HT1080 (cell line): ENCODE measurements at places on chromosomes 12 and 14.

- DNase-seq = no peak
Observed at GRCh38 chr12:128644664-128645296, 179.0 kb downstream of the SLC15A4 start.

DNA sequence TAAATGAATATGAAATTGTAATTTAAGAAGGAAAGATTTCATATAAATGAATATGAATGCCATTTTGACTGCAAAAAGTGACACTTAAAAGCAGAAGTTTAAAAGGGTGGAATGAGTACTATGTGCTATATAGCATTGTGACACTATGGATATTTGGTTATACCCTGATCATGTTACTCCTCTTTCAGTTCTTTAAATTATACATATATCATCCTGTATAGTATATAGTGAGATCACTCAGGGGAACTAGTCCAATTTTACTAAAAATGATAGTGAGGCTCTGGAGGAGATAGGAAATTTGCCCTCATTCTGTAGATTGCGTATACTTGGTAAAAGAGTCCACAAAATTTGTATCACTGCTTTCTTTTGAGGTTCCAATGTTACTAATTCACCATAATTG, 155.7 kb upstream of the BTG1 start:
- no peak for DNase-seq

GRCh38 chr12:63037746-63038712, 103.1 kb upstream of the PPM1H start:
- DNase-seq = no peak

- no peak for DNase-seq
Observed at GRCh38 chr14:89308232-89308959, 108.6 kb downstream of the FOXN3 start.

DNA sequence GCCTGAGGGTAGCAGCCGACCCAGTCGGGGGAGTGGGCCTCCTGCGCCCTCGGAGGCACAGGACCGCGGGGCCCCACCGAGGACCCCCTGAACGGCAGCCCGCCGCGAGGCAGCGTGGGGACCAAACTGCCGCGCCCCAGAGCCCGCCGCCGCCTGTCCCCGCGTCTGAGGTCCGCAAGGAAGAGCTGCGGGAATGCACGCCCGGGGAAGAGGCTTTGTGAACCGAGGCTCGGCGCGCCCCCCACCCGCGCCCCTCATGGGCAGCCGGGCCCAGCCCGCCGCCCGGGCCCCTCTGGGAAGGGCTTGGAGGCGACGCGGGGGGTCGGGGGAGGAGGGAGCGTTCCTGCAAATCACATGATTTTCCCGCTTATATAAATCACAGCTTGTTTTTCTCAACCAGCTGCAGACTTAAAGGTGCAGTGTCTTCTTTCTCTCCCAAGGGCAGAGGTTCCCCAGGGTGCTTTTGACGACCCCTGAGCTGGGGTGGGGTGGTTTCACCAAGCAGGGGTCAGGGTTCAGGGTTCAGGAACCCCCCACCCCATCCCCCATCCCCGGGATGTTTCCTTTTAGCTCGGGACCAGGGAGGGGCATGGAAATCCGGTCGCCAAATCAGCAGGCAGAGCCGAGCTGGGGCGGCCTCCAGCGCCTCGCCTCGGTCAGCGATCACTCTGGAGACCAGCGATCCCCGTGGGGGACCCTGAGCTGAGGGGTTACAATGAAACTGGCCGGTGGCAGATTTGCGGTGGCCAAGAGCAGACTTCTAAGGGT, 44.7 kb upstream of the ATP23 start:
- peak; percentile 38 for DNase-seq

DNA sequence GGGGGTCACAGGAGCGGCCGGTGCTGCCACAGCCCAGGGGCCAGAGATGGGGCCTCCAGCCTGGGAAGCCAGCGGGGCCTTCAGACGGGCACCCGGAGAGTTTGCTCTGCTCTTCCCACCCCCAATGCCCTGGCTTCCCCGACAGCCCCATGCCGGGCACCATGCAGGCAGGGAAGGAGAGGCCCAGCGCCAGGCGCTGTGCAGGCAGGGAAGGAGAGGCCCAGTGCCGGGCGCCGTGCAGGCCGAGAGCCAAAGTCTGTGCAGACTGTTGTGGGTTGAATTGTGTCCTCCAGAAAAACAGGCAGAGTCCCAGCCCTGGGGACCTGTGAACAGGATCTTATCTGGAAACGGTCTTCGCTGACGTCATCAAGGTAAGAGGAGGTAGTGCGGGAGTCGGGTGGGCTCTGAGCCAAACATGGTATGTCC, 34.3 kb downstream of the GALNT9 start:
- DNase-seq = no peak

DNA sequence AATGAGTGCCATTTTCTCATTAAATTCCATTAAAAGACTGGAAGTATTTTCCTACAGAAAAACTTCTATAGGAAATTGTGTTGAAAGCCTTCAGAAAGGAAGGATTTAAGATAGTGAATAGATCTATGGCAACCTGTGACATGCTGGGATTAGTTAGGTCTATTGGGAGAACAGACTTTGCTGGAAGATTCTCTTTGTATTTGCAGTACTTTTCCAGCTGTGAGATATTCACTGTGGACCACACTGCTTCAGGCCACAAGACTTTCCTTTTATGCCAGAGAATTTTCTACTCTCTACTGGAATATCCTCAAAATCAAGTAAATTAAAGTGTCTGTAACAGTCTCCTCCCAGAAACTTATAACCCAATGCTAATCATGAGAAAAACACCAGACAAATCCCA, 136.2 kb downstream of the MYRFL start:
- DNase-seq = no peak

DNA sequence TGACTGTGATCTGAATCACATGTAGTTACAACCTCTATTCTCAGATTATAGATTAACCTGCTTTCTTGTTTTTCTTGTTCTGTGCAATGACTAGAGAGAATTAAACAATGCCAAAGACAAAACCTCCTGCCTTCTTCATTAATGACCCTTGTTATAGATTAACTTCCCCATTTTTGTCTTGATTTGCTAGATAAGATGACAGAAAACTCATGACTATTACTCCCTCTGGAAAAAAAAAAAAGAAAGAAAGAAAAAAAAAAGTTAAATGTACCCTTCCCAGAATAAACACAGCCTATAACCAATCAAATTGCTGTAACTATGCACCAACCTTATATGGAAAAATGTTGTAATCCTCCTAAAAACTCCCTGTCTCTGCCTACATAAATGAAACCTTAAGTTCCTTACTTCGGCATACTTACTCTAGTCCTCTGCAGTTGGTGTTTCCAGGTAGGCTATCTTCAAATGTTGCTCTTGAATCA, 41.1 kb upstream of the PCED1B start:
- DNase-seq = no peak

DNA sequence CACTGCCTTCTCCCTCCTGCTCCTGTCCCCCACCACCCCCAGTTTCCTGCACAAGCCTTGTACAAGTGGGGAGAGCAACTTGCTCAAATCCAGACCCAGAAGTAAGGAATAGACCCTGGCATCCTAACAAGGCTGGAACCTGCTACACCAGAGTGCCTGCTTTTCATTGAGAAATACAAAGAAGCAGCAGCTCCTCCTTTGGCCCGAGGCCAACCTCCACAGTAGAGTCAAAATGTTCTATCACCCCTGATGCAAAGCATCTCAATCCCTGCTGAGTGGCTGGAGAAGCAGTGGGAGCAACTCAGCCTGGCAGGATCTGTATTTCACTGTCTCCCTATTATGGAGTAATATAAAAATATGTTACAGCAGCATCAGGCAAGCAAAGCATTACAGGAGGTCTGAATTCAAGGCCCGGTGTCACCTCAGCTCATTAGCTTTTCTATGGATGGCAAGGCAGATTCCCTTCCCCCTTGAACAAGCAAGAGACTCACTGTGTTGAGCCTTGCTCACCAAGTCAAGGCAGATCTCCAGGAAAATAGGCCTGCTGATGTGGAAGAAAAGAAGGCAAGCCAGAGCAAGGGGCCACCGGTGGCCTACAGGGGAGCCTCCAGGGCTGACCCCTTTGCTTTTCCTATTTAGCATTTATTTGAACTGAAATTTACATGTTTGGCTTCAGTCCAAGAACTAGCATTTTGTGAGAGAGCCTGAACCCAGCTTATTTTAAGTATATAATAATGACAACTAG, 186.3 kb upstream of the EGLN3 start:
- DNase-seq = no peak

DNA sequence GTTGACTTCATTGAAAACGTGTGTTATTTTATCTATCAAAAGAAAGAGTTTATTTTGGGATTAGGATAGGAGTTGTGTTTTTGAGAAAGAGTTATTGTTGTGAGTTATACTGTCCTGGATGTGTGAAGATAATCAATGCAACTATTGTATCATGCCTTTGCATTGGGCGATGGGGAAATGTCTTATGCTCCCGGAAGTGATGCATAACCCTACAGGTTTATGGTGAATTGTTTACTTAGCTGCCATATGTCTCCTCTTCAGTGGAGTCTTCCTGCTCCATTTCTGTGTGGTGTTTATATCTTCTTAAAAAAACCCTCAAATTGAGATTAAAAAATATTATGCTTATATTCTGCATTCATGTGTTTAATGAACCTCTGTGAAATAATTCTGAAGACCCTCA, 6.5 kb downstream of the PDE3A start:
- peak; percentile 52 for DNase-seq

GRCh38 chr12:7175493-7175892, 14.0 kb upstream of the PEX5 start:
- DNase-seq = peak; percentile 36

DNA sequence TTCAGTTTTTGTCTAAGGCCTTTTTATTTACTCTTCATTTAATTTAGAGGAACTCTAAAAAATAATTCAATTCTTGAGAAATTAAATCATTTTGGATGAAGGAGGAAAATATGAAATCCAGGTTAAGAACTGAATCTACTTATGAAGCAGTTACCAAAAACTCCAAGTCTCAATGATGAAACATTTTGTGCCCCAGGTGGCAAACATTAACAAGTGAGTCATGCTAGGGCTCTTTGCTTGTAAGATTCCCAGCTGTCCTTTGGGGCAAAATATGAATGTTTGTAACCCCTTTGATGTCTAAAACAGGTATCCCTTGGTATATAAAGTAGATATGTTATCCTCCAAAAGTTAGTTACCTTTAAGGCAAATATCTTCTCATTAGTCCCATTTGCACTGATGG, 202.4 kb downstream of the NEDD1 start:
- no peak for DNase-seq

DNA sequence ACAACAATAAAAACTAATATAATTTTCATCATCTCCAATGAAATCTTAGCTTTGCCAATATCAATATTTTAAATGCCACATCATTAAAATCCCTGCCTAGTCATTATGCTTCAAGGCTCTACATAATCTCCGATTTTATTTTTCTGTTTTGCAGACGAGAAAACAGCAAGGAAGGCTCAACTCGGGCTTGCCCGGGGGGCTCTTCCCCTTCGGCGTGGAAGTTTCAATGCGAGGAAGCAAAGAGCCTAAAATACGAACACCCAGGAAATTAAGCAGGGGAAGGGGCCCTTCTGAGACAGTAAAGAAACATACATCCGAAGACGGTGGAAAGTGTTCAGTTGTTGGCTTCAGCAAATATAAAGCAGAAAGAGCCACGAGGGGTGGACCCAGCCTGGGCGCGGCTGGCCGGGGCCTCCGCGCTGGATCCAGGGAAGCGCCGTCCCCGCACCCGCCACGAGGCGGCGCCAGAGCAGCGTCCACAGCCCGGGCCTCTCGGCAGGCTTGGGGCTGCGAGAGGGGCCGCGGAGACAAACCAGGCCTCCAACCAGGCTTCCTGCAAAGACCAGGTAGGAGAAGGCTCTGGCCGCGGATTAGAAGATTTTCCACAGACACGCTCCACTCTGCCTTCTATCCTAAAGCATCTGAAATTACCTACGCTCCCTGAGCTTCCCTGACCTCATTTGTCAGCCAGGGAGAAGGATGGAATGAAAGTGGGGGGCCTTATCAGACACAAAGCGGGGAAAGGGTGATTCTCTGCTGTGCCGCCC, 77.2 kb downstream of the SERPINA3 start:
- peak; percentile 50 for DNase-seq

DNA sequence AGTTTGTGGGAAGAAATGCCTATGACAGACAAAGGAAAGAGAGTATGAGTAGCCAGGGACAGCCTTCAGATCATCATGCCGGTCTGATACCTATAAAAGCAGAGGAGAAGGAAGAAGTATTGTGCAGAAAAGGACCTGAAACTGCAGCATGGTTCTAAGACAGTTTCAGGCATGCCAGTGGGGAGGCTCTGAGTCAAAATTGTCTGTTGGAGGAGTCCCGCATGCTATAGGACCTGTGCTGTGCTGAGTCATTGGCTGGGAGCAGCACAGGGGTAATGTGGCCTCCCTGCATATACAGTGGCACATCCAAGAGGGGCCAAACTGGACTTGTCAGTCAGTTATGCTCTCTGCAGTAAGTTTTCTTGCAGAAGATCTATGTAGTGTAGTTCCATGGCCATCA, 40.7 kb downstream of the NEUROD4 start:
- DNase-seq = peak; percentile 16
